ENCODE measurements at places on chromosomes 12 and 14. TPM values are rescaled to one million over a fixed set of nuclear protein-coding genes. Genes with fewer than 3 reads are reported as not detected.
A peak's percentile ranks its signal among the peaks of the same experiment; 100 is the strongest.

DNA sequence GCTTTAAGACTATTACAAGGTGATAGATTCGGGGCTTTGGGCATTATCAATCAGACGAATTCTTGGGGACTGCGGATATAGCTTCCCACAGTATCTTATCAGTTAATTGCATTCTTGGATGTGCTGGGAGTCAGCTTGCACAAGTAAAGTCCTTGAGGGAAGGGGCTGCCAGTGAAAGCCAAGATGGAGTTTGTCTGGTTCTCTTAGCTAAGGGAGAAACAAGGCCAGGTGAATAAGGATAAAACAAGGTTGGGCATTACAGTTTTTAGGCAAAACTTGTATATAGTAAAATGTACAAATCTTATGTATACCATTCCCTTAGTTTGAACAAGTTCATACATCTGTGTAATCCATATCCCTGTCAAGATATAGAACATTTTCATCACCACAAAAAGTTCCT, 5.5 kb downstream of the FBXO34 start:
- no peak for DNase-seq

- no peak for DNase-seq
Measured at GRCh38 chr14:99280852-99281251, 8.9 kb upstream of the BCL11B start.

DNA sequence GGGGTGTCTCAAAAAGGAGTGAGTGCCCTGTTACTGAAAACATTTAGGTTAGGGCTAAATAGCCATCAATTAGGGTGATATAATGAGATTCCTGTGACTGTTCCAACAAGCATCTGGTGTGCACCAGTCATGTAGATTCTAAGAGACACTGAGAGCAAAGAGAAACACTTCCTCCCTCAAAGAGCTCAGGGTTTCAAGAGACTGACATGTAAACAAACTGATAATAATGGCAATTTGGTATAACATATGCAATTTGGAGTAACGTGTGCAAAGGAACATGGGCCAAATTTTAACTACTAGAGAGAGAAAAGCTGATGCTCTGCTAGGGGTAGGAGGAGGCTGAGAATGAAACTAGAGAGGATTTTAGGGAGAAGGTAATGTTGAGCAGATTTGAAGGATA, 237.1 kb downstream of the BMP4 start:
- no peak for DNase-seq

GRCh38 chr12:2198005-2198501, 145.3 kb downstream of the CACNA1C start:
- DNase-seq, result no peak

DNA sequence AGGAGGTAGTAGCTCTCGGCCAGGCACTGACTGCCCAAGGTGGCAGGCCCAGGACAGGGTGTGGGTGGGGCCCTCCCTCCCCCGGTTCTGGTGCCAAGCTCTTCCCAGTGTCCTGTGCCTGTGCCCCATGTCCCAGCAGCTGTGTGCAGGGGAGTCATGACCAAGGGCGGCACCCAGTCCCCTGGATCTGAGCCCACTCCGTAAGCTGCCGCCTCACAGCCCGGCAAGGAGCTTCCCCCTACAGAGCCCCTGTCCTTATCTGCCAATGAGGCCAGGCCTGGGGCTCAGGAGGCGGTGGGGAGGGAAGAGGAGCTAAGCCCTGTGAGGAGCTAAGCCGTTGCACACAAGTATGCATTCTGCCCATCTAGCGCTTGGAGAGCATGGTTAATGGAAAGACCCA, 5.6 kb upstream of the C14orf180 start:
- DNase-seq, result no peak

DNA sequence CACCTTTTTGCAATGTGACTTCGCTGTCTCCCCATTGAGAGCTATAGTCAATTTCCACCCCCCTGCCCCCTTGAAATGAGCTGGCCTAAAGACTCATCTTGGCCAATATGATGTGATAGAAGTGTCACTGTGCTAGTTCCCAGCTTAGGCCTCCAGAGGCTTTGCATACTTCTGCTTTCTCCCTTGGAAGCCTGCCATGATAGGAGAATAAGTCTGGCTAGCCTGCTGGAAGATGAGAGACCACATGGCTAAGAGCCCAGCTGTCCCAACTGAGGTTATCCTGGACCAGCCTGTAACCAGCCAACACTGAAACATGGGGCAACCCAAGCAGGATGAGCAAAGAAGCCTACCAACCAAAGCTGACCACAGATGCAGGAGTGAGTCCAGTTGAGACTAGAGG, 196.9 kb downstream of the GRIN2B start:
- no peak for DNase-seq

- peak; percentile 90 for DNase-seq
Measured at GRCh38 chr12:21657326-21658077, at the start of gene LDHB. Gene LDHB, minus strand, starts transcription at chr12:21657842. Its CDS starts 3,171 bp downstream, at chr12:21654671.

The PROX2 gene
- total RNA-seq, result not detected

GRCh38 chr12:46438719-46439319, 66.2 kb upstream of the SLC38A2 start:
- no peak for DNase-seq

DNA sequence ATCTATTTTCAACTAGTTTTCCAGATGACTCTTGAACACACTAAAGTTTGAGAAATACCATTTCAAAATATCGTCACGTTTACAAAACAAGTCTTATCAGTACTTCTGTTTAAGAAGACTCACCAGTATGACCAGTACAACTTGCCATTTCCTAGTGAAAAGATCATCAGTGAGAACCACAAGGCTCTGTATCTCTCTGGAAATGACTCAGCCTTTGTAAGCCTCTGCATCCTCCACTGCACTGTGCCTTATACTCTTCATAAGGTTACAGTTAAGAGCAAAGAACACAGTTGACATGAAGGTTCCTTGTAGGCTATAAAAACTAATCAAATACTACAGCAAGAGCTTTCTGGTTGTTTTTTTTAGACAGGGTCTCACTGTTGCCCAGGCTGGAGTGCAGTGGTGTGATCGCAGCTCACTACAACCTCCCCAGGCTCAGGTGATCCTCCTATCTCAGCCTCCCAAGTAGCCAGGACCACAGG, 5.7 kb upstream of the VTI1B start:
- peak; percentile 42 for DNase-seq

GRCh38 chr12:91230841-91231240, 48.2 kb upstream of the DCN start:
- DNase-seq, result no peak

DNA sequence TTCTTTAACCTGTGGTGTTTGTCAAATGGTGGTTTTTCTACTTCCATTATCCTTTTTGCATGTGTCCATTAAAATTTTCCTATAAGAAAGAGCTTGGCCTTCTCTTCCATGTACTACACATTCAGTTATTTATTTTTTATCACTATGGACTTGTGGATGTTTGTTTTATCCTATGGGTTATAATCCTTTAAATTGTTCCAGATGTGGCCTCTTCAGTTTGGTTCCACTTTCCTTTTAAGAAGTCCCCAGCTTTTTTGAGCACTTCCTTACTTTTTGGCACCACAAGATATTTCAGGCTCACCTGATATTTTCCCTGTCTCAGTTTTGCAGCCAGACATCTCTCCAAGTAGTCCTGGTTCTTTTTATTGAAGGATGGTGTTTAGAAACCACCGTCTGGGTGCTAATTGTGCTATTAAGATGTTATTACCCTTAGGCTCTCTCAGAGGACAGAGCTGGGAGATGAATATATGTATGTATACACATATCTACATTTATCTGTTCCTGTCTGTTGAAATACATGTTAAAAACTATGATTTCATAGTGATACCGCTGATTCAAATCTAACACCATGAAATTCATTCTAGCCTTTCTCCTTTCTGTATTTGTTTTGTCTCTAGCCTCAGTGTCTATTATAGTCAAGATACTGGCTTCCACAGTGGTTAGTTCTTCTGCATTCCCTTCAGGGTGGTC, 408.5 kb upstream of the RGS6 start:
- DNase-seq, result no peak

DNA sequence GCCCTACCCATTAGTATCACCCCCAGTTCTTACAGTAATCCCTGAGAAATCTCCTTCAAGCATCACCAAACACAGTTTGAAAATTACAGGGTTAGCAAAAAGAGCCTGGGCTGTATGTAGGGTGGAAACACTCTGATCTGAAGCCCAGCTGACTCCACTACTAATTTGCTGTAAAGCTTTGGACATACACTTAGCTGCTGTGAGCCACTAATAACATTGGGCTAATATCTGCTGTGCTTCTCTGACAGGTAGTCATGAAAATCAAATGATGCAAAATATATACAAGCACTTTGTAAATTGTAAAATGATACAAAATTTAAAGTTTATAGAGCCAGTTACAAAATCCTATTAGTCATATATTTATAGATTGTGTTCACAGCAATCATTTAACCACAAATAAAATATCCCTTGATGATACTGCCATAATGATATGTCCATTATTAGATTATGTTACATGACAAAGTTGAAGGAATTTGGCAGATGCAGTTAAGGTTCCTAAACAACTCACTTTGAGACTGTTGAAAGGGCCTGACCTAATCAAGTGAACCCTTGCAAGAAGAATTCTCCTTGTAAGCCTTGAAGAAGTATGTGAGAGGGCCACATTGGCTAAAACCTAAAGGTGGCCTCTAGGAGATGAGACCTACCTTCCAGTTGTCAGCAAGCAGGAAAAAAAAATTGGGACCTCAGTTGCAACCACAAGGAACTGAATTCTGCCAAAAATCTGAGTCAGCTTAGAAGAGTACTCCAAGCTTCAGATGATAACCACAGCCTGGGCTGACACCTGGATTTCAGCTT, 19.0 kb downstream of the TWF1 start:
- no peak for DNase-seq

The CYP46A1 gene
- not detected for total RNA-seq

- no peak for DNase-seq
Measured at GRCh38 chr12:51860986-51861385, 12.5 kb upstream of the FIGNL2 start.

The ADGRD1 gene
- 0.59 TPM for total RNA-seq
